Immature natural killer cell (primary cell): ENCODE measurements at places on chromosomes 7 and 10.

DNA sequence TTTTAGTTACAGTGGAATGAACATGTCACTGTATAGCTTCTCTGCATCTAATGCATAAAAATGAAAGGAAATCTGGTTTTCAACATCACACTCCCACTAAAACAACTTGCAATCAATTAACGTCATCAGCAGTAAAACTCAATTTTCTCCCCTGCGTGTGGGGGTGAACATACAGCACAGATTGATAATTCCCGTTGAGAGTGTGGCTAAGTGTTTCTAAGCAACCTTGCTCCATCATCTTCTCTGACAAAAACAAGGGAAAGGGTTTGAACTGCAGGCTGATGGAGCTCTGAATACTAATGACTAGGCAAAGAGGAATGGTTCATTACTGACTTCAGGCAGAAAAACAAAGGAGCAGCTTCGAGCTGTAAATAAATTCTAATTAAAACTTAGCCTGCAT, 238.3 kb downstream of the PARD3 start:
- H3K27ac ChIP-seq: no peak overlapping the region
- H3K4me1 ChIP-seq: no peaks in the 10 kb centered on the region
- no peaks in the 10 kb centered on the region for H3K36me3 ChIP-seq
- no peak overlapping the region for H3K4me3 ChIP-seq
- H3K27me3 ChIP-seq: peaks cover 2% of the 10 kb centered on the region

DNA sequence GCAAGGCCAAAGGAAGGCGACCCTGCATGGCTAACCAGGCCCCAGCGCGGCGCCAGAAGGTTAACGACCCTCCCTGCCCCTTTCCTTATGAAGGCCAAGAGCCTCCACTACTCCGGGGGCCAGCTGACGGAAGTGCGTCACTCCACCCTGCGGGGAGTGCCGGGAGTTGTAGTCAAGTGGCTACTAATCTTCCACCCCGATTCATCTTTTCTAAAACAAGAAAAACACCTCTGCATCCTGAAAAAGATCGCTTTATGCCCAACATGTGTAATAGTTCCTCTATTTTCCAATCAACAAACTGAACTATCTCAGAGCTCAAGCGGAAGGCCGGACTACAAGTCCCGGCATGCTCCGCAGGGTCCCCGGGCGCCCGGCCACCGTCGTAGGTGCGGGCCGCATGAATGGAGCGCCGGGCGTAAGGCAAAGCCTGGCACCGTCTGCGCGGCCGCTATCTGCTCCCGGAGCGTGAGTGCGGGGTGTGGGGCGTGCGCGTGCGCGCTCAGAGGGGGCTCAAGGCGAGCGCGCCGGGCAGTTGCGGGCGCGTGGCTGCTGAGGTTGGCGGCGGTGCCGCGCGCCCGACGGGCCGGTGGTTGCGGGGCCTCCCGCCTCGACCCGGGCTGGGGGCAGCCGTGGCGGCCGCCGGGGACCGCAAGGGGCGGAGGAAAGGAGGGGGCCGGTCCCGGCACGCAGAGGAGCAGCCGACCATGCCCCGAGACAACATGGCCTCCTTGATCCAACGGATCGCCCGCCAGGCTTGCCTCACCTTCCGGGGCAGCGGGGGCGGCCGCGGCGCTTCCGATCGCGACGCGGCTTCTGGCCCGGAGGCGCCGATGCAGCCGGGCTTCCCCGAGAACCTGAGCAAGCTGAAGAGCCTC, at the start of gene ADO:
ADO (plus strand) TSS at position 365 of the 875 bp plus-strand sequence; CDS start at position 705, 340 bp downstream.
- DNase-seq: peak; percentile 83
- H3K36me3 ChIP-seq: no peaks in the 10 kb centered on the region

- H3K27ac ChIP-seq: no peak overlapping the region
- no peak for DNase-seq
- no peaks in the 10 kb centered on the region for H3K36me3 ChIP-seq
- H3K27me3 ChIP-seq: peaks cover 1% of the 10 kb centered on the region
- H3K4me3 ChIP-seq: no peak overlapping the region
Measured at GRCh38 chr7:54859545-54859944, 100.5 kb upstream of the SEC61G start.

- no peaks in the 10 kb centered on the region for H3K4me1 ChIP-seq
- H3K36me3 ChIP-seq: no peaks in the 10 kb centered on the region
- no peaks in the 10 kb centered on the region for H3K27me3 ChIP-seq
- DNase-seq: no peak
- no peak overlapping the region for H3K4me3 ChIP-seq
Measured at GRCh38 chr10:74752371-74753040, 73.9 kb upstream of the KAT6B start.

- H3K4me1 ChIP-seq: no peaks in the 10 kb centered on the region
- H3K27ac ChIP-seq: no peak overlapping the region
- no peak overlapping the region for H3K4me3 ChIP-seq
- no peak for DNase-seq
- H3K27me3 ChIP-seq: peaks cover 10% of the 10 kb centered on the region
Measured at GRCh38 chr10:44172883-44173607, 211.9 kb downstream of the CXCL12 start.

DNA sequence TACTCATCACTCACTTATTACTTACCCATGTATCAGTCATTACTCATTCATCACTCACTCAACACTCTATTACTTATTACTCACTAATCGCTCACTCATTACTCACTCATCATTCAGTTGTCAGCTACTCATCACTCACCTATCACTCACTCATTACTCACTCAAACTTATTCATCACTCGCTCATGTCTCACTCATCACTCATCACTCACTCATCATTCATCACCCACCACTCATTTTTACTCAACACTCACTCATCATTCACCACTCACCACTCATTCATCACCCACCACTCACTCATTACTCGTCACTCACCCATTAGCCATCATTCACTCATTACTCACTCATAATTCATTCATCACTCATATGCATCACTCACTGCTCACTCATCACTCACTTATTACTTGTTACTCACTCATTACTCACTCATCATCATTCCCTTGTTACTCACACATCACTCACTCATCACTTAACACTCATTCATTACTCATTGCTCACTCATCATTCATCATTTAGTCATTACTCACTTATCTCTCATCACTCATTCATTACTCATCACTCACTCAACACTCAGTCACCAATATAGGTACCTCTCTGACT, 237.9 kb downstream of the ADARB2 start:
- DNase-seq: no peak
- H3K27me3 ChIP-seq: no peaks in the 10 kb centered on the region
- no peak overlapping the region for H3K4me3 ChIP-seq
- no peak overlapping the region for H3K27ac ChIP-seq
- H3K36me3 ChIP-seq: no peaks in the 10 kb centered on the region

GRCh38 chr10:48231699-48232315, 42.7 kb downstream of the FRMPD2 start:
- no peak for DNase-seq
- H3K36me3 ChIP-seq: no peaks in the 10 kb centered on the region
- H3K4me3 ChIP-seq: no peak overlapping the region
- no peaks in the 10 kb centered on the region for H3K4me1 ChIP-seq
- H3K27me3 ChIP-seq: peaks cover 4% of the 10 kb centered on the region

- H3K27ac ChIP-seq: no peak overlapping the region
- no peaks in the 10 kb centered on the region for H3K36me3 ChIP-seq
- H3K4me1 ChIP-seq: no peaks in the 10 kb centered on the region
- peaks cover 1% of the 10 kb centered on the region for H3K27me3 ChIP-seq
- no peak overlapping the region for H3K4me3 ChIP-seq
Measured at GRCh38 chr10:86690231-86690630, 21.9 kb downstream of the LDB3 start.

GRCh38 chr10:59064080-59064692, 112.3 kb upstream of the PHYHIPL start:
- no peaks in the 10 kb centered on the region for H3K36me3 ChIP-seq
- H3K27ac ChIP-seq: no peak overlapping the region
- H3K4me1 ChIP-seq: no peaks in the 10 kb centered on the region
- no peak overlapping the region for H3K4me3 ChIP-seq
- no peak for DNase-seq
- no peaks in the 10 kb centered on the region for H3K27me3 ChIP-seq

- H3K4me3 ChIP-seq: no peak overlapping the region
- DNase-seq: no peak
- H3K36me3 ChIP-seq: peaks cover 9% of the 10 kb centered on the region
- no peaks in the 10 kb centered on the region for H3K27me3 ChIP-seq
- no peak overlapping the region for H3K27ac ChIP-seq
Measured at GRCh38 chr7:137937202-137937560, 64.7 kb downstream of the CREB3L2 start.

DNA sequence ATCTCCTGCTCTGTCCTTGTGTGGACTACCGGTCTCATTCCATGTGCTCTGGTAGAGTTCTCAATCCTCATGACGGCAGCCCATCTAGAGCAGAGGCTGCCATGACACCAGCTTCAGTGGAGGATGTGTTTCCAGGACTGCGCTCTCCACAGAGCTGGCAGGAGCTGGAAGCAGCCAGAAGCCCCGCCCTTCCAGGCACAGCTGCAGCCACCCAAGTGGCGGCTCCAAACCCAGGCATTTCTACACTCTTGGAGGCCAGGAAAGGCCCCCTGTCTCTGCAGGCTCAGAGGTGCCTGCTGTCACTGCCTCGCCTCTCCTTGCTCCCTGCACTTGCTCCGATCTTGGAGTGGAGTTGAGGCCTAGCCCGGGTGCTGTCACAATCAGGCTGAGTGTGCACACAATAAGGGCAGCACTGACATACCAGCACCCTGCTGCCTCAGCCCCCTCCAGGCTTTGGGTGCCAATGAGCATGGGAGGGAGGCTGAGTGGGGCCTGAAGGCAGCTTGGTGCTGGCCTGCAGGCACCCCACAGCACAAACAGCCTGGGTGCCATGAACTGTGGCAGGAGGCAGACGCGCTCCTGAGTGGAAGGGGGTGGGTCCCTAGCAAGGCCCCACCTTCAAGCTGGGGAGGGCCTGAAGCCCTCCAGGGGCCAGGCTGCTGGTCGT, 122.1 kb downstream of the LRRN3 start:
- no peak overlapping the region for H3K4me3 ChIP-seq
- H3K27me3 ChIP-seq: no peaks in the 10 kb centered on the region
- no peak for DNase-seq
- H3K4me1 ChIP-seq: no peaks in the 10 kb centered on the region

DNA sequence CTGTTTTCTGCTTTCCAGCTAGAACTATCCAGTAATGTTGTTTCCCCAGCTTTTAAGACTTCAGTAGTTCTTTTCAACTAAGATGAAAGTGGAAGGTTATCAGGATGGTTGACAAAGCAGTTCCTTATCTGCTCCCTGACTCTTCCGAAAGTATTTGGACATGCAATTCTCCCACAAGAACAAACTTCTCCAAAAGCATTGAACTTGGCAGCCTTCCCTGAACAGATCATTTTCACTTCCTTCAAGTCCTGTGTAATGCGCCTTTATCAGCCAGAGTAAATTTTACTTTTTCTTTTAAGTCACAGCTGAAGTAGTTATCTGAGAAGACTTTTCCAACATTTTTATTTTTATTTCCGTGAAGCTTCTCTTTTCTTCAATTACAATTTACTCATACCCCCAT, 39.7 kb downstream of the CDC14C start:
- no peaks in the 10 kb centered on the region for H3K36me3 ChIP-seq
- no peak overlapping the region for H3K4me3 ChIP-seq
- no peaks in the 10 kb centered on the region for H3K27me3 ChIP-seq
- DNase-seq: no peak

DNA sequence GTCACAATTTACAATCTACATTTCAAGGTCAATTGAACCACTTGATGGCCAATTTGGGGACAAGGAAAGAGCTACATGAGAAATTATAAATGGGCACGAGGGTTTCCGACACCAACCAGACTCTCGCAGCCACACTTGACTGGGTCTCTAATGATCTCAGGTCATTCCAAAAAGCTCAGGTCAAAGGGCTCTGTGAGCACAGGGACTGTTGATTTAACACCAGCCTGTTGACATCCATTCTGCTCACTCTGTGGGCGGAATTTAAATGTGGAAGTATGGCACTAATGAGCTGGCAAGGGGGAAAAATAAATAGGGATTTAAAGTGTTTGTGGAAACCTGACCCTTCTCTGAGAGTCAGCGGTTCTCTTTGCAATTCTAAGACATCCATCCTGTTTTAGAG, 810.7 kb upstream of the AUTS2 start:
- no peaks in the 10 kb centered on the region for H3K4me1 ChIP-seq
- no peak for DNase-seq
- no peak overlapping the region for H3K27ac ChIP-seq
- no peaks in the 10 kb centered on the region for H3K36me3 ChIP-seq
- H3K4me3 ChIP-seq: no peak overlapping the region
- H3K27me3 ChIP-seq: peaks cover 2% of the 10 kb centered on the region

GRCh38 chr7:114789871-114790311, 132.0 kb upstream of the MDFIC start:
- no peak for DNase-seq
- peaks cover 4% of the 10 kb centered on the region for H3K27me3 ChIP-seq
- no peak overlapping the region for H3K27ac ChIP-seq
- H3K4me1 ChIP-seq: no peaks in the 10 kb centered on the region

- no peaks in the 10 kb centered on the region for H3K27me3 ChIP-seq
- H3K27ac ChIP-seq: no peak overlapping the region
- no peaks in the 10 kb centered on the region for H3K36me3 ChIP-seq
- no peak overlapping the region for H3K4me3 ChIP-seq
- H3K4me1 ChIP-seq: no peaks in the 10 kb centered on the region
- DNase-seq: no peak
Measured at GRCh38 chr7:91302794-91303193, 38.6 kb downstream of the FZD1 start.
